ENCODE measurements at places on chromosomes 7 and 10.

DNA sequence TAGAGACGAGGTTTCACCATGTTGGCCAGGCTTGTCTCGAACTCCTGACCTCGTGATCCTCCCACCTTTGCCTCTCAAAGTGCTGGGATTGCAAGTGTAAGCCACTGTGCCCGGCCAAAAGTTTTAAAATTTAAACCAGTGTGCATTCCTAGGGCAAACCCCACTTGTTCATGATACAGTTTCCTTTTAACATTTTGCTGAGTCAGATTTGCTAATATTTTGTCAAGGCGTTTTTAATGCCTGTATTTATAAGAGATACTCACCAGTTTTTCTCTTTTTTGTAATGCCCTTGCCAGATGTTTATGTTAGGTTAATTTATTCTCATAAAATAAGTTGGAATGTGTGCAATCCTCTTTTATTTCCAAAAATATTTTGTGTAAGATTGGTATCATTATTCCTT lies 927.4 kb downstream of the DNAJB9 start:
- no peak for DNase-seq

- DNase-seq: no peak
Measured at GRCh38 chr10:114973997-114974396, 36.0 kb downstream of the TRUB1 start.

DNA sequence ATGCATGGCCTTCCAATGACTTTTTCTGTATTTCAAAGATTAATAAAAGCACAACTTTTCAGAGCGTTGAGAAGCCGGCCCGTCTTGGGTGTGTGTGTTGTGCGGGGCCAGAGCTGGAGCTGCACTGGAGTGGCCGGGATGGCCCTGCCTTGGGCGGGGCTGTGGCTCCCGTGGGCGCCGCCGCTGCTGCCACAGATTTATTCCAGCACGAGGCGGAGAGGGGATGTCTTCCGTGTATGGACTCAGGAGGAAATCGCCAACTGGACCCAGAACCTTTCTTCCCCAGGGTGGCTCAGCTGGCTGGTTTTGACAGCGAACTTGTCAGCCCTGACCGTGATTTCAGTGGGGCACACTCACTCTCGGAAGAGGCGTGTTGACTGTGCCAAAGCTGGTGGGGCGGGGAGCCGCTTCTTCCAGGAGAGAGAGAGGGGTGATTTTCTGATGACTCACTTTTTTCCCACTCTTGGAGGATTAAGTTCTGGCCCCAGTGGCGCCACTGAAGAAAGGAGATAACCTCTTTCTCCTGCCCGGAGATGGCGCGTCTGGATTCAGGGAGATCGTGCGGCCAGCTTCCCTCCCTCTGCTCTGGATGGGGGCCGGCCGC lies 72.4 kb downstream of the DNAJB6 start:
- no peak for DNase-seq

DNA sequence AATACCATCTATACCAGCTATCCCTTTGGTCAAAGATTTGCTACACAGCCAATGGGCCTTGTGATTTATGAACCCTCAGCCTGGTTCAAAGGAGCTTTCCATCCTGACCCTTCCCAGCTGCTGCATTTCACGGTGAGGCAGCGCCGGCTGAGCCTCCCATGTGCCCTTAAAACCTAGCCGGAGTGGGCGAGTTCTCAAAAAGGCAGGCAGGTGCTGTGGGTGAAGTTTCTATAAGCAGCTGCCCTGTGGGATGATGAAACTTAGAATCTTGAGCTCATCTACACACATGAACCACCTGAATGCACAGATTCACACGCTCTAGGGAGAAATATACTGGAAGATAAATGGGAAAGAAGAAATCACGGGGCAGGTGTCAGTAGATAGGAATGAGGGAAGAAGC lies 224.7 kb downstream of the MLLT10 start:
- no peak for DNase-seq

- DNase-seq: no peak
Measured at GRCh38 chr10:121216721-121217181, 365.6 kb downstream of the WDR11 start.

DNA sequence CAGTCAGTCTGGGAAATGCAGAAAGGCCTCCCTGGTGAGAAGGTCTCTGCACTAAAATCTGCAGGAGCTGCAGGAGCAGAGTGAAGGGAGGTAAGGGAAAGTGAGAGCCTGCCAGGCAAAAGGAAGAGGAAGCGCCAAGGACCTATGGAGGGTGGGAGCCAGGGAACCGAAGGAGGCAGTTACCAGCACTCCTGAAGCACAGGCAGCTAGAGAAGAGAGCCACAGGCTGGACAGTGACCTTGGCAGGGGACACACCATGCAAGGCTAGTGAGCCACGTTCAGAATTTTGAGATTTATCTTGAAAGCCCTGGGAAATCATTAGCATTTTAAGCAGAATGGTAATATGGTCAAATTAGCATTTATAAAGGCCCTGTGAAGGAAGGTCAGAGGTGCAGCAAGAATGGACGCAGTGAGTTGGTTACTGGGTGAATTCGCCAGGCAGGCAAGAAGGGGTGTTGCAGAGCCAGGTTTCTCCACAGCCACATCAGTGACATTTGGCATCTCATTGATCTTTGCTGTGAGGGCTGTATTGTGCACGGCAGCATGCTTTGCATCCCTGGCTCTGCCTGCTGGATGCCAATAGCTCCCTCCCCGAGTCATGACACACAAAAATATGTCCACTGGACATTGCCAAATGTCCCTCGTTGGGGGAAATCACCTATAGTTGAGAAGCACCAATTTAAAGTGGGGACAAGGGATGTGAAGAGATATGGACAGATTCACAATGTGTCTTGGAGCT lies 54.7 kb upstream of the LANCL2 start:
- no peak for DNase-seq

DNA sequence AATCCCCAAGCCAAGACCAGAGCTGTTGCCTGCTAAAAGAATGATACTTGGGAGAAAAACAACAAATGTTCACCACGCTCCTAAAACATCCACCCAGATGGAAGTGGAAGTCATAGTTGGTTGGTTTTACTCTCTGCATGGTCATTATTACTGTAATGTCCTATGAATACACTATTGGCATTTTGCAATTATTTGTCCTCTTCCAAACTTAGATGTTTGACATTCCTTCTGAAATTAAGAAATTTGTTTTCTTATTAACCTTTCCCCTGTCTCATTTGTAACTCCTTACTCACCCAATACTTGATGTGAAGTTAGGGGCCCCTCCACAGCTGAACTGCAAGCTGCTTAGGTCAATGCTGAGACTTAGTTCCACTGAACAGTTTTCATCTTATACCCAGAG lies 383.3 kb downstream of the INHBA start:
- no peak for DNase-seq

All from GF-D8 (cell line).